ENCODE measurements at places on chromosomes 12 and 14.
A peak's percentile ranks its signal among the peaks of the same experiment; 100 is the strongest.

DNA sequence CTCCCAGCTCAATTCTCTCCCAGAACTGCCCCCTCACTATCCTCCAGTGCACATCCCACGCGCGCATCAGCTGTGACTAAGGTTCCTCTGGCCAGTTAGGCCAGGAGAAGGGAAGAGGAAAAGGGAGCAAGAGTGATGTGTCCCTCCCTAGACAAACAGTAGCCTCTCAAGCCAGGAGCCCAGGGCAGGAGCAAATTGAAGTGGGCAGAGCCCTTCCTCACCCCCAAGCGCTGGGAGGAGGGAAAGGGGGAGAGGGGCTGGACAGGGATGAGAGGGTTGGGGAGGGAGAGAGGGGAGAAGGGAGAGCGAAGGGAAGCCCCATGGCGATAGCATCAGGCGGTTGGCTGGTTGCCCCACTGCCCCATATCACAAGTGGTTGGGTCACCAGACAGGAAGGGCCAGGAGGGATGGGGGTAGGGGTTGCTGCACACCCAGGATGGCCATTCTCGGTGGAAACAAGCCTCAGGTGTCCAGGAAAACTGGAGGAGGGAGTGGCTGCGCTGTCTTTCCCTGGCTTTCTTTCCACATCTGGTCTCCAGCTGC, 1.1 kb downstream of the CD63 start:
- no peak for DNase-seq

GRCh38 chr14:79573486-79573885, 637.8 kb downstream of the DIO2 start:
- DNase-seq: no peak

GRCh38 chr12:27838543-27839185, 58.6 kb upstream of the MANSC4 start:
- DNase-seq: no peak

DNA sequence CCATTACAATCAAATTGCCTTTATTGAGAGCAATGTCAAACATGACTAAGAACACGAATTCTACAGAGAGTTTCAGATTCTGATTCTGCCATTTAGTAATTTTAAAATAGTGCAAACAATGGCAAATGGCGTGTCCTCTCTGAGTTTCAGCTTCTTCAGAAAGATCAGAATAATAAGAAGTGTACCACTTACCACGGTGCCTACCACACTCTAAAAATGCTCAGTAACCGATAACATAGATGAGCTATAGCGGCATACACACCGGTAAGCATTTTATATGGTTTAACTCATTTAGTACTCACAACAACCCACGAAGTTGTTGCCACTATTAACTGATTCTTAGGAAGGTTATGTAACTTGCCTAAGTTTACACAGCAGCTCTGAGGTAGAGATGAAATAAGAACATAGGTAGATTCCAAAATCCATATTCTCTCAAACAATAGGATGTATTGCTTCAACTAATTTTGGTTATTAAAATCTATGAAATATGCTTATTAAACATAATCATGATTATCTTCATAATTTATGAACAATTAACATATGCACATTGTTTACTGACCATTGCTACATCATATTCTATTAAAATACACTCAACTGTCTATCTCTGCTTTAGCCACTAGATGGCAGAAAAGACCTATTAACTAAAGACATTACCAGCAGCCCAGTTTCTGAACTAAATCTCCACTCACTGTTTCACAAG, 38.3 kb downstream of the SLC6A15 start:
- DNase-seq: peak; percentile 73

GRCh38 chr12:124157406-124157805, 137.5 kb upstream of the RFLNA start:
- DNase-seq: no peak

- no peak for DNase-seq
Observed at GRCh38 chr14:22464422-22465142, 124.4 kb downstream of the DAD1 start.

DNA sequence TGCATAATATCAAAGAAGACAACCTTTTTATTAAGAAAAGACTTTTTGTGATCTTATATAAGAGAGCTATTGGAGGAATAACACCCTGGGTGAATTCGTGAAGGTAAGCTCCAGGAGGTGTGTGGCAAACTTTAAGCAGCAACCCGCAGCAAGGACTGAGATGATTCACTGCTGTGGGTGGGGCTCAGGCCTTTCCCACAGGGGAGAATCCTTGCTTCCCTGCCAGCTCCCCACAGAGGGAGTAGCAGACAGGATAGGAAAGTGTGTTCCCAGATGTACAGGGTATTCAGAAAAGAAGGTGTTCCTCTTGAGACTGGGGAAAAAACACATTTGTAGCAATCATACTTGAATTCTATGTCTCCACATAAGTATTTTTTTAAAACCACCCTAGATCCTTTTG, 9.2 kb downstream of the NDUFA12 start:
- no peak for DNase-seq

GRCh38 chr14:34081101-34081575, 130.3 kb upstream of the EGLN3 start:
- no peak for DNase-seq

DNA sequence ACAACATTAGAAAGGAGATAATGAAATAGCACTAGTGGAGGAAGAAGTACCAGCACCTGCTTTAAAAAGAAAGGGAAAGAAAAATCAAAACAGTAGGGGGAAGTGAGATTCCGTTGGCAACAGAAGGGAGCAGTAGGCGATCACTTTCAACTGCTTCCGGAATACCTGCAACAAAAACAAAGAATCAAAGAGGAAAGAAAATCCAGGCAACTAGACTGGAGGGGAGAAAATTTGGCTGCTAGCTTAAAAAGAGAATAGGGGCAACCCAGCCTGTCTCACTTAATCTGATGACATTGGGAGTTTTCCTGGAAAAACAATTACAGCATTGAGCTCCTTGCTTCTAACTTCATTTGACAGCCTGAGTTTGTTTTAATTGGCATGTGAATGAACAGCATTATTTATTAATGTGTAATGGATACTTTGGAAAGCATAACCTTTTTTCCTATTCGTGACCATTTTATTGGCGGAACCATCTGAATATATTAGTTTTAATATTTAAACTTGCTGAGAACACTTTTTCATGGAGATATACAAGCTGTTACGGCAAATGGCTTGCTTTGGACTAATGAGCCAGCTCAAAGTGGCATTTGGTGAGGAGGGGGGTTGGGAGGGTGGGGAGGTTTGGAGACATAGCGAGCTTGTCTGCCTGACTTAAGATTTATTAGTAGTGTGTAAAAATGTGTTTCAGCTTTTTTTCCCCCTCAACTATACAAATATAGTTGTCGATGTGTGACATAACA, 2.5 kb upstream of the DACT1 start:
- DNase-seq: no peak

DNA sequence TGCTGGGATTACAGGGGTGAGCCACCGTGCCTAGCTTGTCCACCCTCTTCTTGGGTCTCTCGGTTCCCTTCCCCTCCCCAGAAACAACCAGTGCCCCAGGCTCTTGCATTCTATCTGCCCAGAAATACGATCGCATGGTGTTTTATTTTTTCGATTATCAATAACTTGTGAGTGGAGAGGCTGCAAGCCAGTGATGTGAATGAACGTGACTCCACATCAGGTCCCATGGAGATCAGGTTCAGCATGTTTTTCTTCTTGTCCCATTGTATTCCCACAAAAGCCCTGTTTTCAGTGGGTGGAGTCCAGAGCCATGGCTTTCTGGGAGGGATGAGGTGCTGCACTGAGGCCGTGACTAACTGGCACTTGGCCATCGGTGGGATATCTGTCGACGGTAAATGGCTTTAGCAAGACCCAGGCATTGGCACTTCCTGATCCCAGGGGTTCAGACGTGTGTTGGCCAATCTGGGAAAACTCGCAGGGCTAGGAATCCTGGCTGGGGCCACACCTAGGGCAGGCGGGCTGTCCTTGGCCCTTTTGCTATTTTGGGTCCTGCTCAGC, 12.7 kb upstream of the HNF1A start:
- DNase-seq: no peak
